ENCODE measurements at places on chromosomes 16 and 17.

DNA sequence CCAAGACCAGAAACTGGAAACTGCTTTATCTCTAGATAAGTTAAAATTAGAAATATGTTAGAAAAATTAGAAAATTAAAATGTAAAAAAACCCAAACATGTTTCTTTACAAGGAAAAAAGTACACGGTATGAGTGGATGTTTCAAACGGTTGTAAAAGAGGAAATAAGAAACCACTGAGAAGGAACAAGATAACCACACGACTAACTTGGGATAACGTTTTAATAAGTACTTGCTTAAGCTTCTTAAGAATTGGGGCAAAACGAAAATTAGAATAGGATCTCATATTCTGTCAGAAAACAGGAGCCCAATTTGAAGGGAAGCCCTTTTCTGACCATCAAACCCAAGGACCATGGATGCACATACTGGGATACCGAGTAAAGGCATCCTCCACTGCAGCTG is 31.0 kb downstream of the MBTPS1 start:
- peak; percentile 85 for DNase-seq

- no peak for DNase-seq
Observed at GRCh38 chr16:12435018-12435417, 368.7 kb downstream of the CPPED1 start.

DNA sequence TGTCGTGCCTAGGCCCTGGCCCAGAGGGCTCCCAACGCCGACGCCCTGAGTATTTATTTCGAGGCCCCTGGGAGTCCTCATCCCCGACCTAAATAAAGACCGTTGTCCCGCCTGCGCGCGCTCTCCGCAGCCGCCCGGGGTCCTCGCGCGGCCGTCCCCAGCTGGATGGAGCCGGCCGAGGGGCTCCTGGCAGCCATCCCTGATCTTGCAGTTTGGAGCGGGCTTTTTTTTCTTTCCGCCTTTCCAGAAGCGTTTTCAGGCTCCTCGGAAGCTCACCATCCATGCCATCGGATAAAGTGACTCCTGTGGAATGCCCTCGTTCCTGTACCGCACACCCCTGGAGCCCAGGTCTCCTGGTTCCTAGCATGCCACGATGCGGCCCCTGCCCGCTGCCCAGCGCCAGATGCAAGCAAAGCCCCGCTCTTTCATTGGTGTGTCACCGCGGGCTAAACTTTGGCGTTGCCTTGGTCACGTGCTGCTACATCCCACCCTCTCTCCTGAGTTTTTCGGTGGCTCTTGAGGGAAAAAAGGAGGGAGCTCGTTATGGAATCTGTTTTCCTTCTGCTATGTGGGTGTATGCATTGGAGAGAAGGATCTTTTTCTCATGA is 716 bp downstream of the TMEM94 start:
- DNase-seq: peak; percentile 43

- no peak for DNase-seq
Observed at GRCh38 chr17:8289103-8289397, 580 bp downstream of the RANGRF start.

GRCh38 chr16:1297018-1297696 is 12.3 kb upstream of the UBE2I start:
- no peak for DNase-seq

DNA sequence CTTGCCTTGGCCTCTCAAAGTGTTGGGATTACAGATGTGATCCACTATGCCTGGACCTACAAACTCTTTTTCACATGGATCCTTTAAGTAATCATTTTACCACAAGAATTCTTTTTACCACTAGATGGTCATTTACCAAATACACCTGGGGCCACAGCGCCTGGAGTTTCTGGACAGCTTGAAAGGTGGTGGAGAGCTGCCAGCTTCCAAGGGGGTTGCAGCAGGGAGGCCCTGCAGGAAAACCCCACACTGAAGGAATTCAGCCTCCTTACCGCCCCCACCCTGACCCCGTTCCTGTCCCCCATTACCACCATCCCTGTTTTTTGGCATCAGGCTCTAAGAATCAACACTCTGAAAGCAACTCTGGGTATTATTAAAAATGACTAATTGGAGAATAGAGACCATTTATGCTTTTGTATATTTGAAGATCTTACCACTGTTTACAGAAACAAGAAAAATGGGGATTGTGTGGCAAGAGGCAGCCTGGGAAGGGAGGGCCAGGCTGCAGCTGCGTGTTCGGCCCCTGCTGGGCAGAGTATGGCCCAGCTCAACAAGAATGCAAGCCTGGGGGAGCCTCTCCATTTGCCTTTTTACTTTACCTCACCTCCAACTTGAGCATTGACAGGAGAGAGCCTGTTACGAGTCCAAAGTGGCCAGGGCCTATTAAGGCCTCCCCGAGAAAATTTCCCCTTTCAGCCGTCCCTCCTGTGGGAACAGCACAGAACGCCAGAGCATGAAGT is 209.9 kb downstream of the ZFHX3 start:
- no peak for DNase-seq

DNA sequence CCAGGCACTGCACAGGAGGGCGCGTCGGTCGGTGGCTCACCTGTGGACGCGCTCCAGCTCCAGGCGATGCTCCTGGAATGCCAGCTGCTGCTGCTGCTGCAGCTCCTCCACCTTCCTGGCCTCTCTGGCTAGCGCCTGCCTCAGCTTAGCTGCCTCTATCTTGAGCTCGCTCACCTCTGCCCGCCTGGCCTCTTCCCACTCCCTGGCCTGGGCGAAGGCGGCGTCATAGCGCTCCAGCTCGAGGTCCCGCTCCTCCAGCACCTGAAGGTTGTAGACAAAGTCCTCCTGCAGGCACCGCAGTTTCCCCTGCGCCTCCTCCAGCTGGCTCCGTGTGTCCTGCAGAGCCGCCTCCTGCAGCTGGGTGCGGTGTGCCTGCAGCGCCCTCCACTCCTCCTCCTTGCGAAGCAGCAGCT is 11.1 kb downstream of the CCDC57 start:
- DNase-seq: peak; percentile 38

GRCh38 chr17:55433629-55434422 is 12.2 kb upstream of the MMD start:
- DNase-seq: no peak

GRCh38 chr16:80631581-80631980 is 90.8 kb downstream of the DYNLRB2 start:
- no peak for DNase-seq

DNA sequence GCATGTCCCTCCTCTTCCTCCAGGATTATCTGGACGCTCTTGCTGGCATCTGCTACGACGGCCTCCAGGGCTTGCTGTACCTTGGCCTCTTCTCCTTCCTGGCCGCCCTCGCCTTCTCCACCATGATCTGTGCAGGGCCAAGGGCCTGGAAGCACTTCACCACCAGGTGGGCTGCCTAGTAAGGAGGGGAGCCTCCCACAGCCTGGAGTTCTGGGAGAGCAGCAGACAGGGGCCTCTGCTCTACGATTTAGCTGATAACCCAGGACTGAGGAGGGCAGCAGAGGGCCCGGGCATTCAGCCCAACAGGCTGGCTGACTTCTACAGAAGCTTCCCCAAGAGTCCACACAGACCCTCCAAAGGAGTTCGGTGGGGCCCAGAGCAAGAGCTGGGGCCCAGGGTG is 21.8 kb upstream of the DNAI2 start:
- peak; percentile 28 for DNase-seq

DNA sequence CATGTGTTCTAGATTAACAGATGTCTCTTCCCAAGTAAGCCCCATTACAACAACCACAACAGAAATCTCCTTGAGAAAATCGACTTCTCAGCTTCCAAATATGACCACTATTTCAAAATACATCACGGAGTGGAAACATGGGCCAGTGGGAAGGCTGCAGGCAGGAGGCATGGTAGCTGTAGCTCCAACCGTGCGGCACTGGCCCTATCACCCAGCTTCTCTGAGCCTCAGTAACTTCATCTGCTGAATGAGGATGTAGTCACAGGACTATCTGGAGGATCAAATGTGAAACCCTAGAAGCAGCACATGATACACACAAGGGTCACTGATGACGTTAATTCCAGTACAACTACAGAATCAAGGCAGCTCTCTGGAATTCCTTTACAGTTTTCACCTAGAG is 112.2 kb downstream of the VPS53 start:
- peak; percentile 59 for DNase-seq

GRCh38 chr17:31297090-31297489 is at the start of gene OMG:
OMG (minus strand) TSS chr17:31297239; CDS start chr17:31296331, 908 bp downstream.
- no peak for DNase-seq

- DNase-seq: no peak
Observed at GRCh38 chr17:32828822-32829221, 48.1 kb downstream of the MYO1D start.

Data from hematopoietic multipotent progenitor cell treated with erythropoietin and hydrocortisone succinate and interleukin-3 and kit ligand, for 4 days (in vitro differentiated cells).